CD4-positive, alpha-beta T cell treated with Interleukin-12 subunit alpha and Interleukin-12 subunit beta, for 1 hour (primary cell): ENCODE measurements at places on chromosomes 1 and 21.

GRCh38 chr1:37813529-37814145 lies 5.6 kb upstream of the YRDC start:
- DNase-seq, result no peak

DNA sequence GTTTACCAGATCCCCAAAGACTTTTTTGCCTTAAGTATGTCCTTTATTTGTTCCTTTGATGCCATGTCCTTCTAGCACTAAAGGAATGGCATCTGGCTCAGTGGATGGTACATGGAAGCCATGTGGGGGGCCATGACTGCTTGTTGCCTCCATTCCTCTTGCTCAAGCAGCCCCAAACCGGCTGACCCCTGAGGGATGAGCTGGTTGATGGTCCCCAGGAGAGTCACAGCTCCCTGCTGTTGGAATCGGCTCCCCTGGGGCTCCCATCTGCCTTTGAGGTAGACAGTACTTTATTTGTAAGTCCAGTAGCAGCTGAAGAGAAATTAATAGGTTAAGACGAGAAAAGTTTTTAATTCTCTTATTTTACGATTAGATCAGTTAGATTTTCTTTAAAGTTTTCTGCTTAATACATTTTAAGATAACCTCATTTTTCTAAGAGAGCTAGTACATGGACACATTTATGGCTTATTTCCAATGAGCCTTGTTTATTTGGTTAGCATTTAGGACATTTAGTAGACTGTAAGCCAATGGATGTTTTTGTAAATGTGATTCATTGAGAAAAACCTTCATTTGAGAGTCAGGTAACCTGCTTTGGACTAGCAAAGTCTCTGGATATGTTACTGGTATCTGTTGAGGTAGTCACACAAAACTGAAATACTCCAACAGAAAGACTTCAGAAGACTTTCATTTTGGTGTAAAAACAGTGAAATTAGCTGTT lies 88.2 kb downstream of the CAMTA1 start:
- DNase-seq, result no peak

DNA sequence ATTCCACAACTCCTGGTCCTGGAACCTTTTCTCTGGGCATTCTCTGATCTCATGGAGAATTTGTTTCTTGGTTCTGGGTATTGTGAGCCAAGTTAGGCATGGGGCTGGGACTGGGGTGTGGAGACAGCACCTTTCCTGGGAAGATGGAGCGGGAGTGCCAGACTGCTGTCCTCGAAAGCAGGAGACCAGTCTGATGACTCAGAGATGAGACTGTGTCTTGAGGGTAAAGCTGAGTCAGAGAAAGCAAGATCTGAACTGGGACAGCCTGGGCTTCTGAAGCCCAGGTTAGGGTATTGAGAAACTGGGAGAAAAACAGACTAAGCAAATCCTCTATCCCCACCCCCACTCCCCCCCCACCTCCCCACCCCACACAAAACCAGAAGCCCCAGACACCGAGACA lies 2.2 kb upstream of the KANK4 start:
- DNase-seq, result no peak

DNA sequence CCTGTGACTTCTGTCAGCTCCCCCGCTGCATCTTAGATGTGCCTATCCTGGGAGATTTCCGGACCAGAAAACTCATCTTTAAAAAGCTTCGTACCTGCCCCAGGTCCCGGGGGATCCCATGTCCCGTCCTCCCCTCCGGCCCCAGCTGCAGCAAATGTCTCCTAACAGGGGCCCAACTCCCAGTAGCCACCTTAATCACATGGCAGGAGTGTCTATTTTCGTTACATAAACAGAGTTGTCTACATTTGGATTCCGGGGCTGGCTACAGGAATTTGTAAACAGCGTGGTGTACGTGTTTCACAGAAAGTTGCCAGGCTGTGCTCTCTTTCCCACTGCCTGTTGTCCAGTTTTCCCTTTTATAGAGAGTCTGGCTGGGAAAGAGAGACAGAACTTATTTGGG lies 17.9 kb upstream of the KCNE2 start:
- DNase-seq, result no peak

GRCh38 chr1:94737124-94737998 lies 82.8 kb upstream of the SLC44A3 start:
- DNase-seq, result no peak

GRCh38 chr1:31422505-31423319 lies 9.7 kb downstream of the SERINC2 start:
- peak; percentile 62 for DNase-seq

DNA sequence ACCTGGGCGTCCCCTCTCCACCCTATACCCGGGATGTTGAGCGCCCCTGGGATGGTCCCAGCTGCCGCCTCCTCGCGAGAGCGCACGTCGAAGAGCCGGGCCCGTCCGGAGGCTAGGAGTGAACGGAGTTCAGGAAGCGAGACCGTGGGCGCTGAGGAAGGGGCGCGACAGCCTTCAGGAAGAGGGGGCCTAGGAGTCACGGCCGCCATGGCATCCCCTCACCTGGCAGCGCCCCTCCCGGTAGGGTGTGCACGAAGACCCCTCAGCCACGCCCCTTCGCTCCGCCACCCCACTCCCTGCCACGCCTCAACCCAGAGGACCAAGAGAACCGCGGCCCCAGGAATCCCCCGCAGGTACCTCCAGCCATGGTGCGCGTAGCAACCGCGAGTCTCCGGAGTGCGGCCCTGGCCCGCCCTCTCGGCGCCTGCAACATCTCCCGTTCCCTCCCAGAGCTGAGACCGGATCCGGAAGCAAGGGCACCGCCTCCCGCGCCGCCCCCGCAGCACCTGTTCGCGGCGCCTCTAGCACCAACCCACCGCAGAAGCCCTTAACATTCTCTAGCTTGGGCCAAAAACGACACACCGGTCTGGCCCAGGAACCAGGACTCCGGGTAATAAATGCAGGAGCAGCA lies at the start of gene TSTD1:
TSTD1 (minus strand) TSS at position 442 of the 631 bp plus-strand sequence; CDS start at position 367, 75 bp downstream.
- peak; percentile 90 for DNase-seq

- no peak for DNase-seq
Measured at GRCh38 chr1:175095978-175096607, 28.5 kb downstream of the TNN start.

GRCh38 chr1:207997486-207998268 lies 86.8 kb upstream of the CD34 start:
- DNase-seq, result peak; percentile 37

DNA sequence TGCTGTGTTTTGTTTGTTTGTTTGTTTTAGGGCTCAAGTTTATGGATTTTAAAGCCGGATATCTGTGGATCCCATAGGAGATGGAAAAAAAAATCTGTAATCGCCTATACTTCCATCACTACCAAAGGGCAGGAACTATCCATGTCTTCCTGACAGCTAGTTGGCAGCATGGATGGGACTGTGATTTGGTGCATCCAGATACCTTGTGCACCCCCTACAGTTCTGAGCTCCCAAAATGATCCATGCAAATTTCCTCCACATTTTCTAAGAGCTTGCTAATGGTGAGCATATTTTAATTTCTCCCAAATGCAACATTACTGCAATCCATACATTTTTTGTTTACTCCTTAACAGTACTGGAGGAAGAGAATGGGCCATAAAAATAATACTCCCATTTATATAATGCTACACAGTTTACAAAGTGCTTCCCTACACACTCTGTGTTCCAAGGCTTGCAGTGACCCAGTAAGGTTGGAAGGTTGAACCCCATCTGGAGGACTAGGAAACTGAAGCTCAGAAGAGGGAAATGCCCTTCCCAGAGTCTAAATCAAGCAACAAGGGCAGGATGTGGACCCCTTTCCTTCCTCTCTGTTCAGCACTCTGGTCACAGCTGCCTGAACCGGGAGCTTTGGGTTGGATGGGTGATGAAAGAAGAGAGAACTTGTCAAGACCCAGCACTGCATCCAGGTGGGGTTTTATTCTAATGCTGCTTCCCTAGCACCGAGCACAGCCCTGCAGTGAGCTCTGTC lies 48.0 kb downstream of the CAPN8 start:
- DNase-seq, result no peak

- DNase-seq, result no peak
Measured at GRCh38 chr1:164058198-164058597, 500.8 kb upstream of the PBX1 start.

DNA sequence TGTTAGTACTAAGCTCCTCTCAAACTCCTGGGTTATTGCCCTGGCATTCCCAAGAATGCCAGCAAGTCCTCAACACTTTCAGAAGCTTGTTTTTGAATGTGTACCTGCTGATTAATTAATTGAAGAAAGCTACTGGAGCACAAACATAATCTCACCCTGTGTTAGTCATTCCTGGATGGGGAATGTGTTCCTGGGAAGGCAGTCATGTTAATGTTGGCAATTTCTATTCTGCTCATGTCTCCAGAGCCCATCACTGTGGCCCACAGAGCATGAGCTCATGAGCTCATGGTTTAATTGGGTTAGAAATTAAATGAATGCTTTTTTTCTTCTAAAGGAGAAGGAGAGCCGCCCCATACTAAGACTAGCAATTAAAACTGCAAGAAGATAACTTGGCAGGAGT lies 31.9 kb upstream of the KCNA3 start:
- DNase-seq, result no peak

GRCh38 chr1:223087291-223088255 lies 55.5 kb downstream of the TLR5 start:
- DNase-seq, result no peak

GRCh38 chr1:20448671-20449071 lies 37.3 kb downstream of the CAMK2N1 start:
- DNase-seq, result no peak

- DNase-seq, result no peak
Measured at GRCh38 chr1:17795836-17796645, 40.9 kb downstream of the ACTL8 start.
